T-helper 17 cell (primary cell): ENCODE measurements at places on chromosomes 1 and 21.

- no peak for DNase-seq
These were observed 50.5 kb downstream of the DMAP1 start for GRCh38 chr1:44263568-44264450.

DNA sequence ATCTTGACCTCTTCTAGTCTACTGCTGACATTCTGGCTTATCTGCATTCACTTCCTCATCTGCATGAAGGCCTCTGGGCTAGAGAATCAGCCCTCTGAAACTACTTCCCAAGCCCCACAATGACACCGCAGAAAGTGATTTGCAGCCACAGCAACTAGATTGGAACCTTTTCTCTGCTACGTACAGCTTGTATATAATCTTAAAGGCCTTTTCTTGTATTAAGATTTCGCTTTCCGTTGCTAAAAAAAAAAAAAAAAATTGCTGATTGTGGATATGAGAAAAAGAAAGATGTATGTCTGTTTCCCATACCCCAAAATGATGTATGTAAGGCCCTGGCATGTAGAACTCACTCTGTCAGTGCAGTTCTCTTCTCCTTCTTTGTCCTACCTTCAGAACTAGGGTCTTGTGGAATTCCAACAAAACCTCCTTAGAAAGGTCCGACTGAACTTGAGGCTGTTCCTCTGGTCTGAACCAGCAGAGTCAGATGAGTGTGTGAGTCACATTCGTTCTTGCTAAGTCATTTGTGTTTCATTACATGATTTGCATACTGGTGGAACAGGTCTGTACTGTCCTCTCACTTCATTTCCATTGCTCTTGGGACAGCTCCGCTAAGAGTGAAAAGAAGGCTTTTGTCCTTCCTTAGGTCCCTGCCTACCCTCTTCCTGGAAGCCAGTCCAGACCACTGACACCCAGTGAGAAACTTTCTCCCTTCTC, 62.7 kb downstream of the PLPP3 start:
- no peak for DNase-seq

- no peak for DNase-seq
These were observed 6.4 kb upstream of the GSTM4 start for GRCh38 chr1:109649491-109649914.

DNA sequence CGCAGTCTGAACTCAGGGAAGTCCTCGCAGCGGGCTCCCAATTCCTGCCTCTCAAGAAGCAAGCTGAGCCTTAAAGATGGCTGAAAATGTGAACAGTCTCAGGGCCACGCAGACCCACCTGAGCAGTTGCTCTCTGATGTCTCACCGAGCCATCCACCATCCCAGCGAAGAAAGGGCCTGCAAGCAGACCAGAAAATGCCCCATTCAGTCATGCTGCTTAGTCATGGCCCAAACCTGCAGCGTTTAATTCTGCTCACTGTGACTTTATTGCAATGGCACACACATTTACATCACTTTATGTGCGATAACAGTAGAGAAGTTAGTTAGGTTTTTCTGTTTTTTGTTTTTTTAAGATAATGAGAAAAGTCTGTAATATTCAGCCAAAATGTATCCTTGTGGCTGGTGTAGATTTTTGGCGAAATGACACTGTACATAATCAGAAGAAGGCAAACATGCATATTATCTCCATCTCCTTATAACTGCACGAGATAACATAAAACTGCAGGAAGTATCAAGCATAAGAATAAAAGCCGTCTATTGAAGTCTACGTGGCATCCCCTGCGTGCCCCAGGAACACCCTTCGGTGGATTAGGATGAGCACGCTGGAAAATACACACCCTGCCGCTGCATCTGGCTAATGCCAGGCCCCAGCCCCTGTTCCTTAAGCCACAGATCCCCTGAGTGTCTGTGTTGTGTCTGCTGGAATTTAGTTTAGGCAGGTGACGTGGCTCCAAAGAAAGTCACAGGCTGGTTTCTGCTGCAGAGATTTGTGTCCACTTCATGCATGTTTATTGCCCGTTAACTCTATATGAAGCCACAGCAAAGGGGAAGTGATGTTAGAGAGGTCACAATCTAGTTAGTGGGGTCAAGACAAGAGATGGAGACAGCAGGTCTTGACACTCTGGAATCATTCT, 119.8 kb upstream of the IRF2BP2 start:
- DNase-seq, result no peak

DNA sequence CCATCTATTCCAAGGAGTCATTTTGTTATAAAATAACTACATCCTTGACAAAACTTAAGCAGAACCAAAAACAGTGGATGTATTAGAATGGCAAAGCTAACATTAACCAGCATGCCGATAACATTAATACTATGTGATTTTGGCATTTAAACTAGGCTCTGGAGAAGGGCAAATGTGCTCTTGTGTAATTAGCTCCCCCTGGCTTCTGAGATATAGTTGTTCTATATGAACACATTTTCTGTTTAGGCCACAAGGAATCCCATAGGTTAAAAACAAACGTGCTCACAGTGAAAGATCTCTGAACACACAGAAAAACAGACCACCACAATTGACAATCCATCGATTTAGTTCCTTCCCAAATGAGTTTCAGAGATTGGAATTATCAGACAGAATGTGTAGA, 57.4 kb upstream of the TARS2 start:
- no peak for DNase-seq

DNA sequence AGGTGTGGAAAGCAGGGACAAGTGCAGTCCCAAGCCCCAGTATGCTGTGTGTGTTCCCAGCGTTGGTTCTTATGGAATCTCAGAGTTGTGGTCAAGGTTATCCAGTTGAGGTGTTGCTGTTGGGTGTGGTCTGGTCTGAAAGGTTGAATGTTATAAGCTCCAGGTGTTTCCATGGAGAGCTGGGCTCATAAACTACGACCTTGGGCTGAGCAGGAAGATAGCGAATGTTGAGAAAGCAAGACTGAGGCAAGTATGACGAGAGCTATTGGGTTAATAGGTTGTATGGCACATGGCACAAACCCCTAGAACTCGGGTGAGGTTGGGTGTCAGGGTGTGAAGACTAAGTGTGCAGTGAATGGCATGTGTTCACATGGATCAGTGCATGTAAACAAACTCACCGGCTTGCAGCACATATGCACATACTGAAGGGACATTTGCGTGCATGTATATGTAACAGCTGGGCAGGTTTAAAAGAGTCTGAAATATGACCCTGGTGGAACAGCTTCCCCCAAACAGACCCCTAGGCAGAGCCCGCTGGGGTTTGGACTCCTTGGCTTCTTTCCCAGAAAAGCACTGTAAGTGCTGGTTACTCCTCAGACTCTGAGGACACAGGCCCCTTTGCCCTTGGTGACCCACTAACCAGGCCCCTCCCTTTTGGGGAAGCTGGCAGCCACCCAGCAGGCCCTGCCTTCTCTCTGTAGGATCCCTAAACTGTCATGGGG, 117.5 kb downstream of the NAV1 start:
- no peak for DNase-seq

DNA sequence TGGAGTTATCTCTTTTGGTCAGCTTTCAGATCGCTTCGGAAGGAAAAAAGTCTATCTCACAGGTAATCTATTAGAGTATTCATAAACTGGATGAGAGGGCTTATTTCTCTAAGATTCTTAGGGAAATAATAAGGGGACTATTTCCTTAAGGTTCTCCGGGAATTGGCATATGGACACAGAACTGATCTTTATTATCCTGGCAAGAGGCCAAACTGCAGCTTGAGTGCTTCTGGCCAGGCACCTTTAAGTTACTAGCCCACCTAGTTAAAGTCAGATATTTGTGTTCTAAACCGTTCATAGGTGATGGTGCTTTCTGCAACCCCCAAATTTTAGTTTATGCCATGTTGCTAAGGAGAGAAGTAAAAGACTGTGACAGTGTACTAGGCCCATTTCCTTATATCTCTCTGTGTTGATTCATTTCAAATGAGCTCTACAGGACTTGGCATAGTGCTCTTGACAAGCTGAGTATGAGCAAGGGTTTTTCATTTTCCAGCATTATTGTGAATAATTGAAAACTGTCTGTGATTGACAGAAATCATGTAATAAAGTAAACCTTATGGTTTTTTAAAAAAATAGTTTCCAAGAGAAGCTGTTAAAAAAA, 43.4 kb downstream of the SLC22A15 start:
- no peak for DNase-seq

- no peak for DNase-seq
These were observed 152.0 kb downstream of the COQ8A start for GRCh38 chr1:227092069-227092468.

DNA sequence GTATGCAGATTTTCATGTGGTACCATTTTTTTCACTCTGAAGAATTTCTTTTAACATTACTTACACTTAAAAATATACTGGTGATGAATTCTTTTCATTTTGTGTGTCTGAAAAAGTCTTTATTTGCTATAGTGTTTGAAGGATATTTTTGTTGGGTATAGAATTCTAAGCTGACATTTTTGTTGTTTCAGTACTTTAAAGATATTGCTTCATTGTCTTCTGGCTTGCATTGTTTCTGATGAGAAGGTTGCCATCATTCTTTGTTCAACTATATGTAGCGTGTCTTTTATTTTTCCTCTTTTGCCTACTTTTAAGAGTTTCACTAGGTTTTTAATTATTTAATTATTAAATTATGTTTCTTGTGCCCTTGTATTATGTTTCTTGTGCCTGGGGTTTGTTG, 8.0 kb downstream of the HS2ST1 start:
- no peak for DNase-seq

DNA sequence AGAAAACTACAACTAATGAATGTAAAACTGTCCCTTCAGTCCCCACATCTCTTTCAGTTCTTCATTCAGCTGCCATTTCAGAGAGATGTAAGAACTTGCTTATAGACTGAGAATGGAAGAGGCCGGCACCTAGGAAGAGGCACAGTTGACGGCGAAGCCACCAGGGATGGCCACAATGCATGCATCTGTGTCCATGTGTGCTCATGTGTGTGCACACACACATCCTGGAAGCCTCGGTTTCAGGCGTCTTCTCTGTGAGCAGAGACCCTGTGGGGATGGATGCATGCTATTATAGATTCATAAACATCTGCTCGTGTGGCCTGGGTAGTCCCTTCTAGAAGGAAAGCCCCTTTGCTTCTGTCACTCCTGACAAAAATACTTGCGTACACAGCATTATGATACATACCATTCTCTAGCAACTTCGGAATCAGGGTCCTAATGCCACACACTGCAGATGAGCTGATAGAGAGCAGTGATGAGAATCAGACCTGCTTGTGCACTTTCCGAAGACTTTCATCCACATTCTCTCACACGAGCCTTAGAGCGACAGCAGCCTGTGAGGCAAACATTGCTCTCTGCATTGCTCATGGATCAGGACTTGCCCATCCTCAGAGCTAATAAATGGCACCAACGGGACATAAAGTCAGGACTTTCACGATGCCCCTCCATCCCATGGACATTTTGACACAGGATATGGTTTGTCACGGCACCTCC, 12.4 kb upstream of the GPR61 start:
- no peak for DNase-seq

DNA sequence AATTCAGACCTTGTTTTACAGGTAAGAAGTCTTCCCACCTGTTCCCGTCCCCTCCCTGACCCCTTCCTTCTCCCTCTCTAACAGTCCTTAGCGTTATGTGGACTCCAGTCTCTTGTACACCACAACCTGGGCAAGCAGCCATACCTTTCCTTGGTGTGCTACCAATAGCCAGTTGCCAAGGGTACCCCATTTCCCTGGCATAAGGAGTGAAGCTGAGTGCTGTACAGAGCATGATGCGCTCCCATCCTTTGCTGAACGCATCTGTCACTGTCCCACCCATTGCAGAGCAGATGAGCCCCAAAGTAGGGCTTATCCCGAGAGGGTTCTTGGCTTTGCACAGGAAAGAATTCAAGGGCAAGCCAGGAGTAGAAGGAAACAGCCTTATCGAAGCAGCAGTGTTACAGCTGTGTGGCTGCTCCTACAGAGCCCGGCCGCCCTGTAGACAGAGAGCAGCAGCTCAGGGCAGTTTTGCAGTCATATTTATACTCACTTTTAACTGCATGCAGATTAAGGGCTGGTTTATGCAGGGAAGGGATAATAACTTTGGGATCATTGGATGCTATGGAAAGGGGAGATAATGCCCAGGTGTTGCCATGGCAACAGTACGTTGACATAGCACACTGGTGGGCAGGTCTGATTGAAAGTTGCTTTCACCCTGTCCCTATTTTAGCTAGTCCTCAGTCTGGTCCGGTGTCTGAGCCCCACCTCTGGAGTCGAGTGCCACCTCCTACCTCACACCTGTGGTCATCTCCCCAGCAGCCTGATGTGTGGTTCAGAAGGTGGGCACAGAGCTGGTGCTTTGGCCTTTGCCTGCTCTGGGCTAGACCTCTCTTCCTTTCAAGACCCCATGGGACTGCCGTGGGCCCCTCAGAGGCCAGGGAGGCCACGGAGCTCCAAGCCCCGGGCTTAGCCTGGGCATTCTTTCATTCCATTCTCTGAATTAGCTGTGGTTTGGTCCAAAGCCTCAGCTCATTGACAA, 5.1 kb downstream of the FHAD1 start:
- DNase-seq, result no peak

- DNase-seq, result no peak
These were observed 61.4 kb downstream of the TEX35 start for GRCh38 chr1:178574345-178574744.

GRCh38 chr21:38787461-38788274, 18.1 kb upstream of the ETS2 start:
- no peak for DNase-seq

DNA sequence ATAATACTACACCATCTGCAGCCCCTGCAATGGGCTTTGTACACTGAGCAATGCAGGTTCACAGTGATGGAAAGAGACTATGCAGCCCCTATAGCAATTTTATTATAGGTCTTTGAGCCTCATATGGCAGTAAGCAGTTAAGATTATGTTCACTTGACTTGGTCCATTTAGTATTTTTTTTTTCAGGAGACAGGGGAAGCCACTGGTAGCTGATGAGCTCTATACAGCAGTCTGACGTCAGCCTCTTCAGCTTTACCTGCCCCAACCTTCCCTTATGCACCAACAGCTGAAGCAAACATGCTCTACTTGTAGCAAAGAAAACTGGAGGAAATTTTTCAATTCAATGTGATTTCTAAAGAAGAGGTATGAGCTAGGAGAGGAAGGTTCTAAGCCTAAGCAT, 32.2 kb downstream of the AIDA start:
- DNase-seq, result no peak

- DNase-seq, result no peak
These were observed 237.1 kb downstream of the SLC45A1 start for GRCh38 chr1:8554956-8555534.

- DNase-seq, result no peak
These were observed 130.4 kb downstream of the AK5 start for GRCh38 chr1:77412069-77412819.

GRCh38 chr1:97265630-97266029, 544.0 kb downstream of the PTBP2 start:
- DNase-seq, result no peak

GRCh38 chr1:172699111-172699510, 40.2 kb downstream of the FASLG start:
- peak; percentile 14 for DNase-seq
